ENCODE measurements at places on chromosomes 2 and 18. TPM values are rescaled to one million over a fixed set of nuclear protein-coding genes. Genes with fewer than 3 reads are reported as not detected.
A peak's percentile ranks its signal among the peaks of the same experiment; 100 is the strongest.

Gene ICA1L
- 6.6 TPM for total RNA-seq

GRCh38 chr2:33496150-33496549, 19.7 kb downstream of the RASGRP3 start:
- H3K4me3 ChIP-seq, result no peak overlapping the region
- no peak for DNase-seq
- H3K27me3 ChIP-seq, result no peaks in the 10 kb centered on the region
- H3K36me3 ChIP-seq, result peaks cover 2% of the 10 kb centered on the region

- H3K27ac ChIP-seq, result no peak overlapping the region
- H3K4me1 ChIP-seq, result peaks cover 8% of the 10 kb centered on the region
- no peaks in the 10 kb centered on the region for H3K27me3 ChIP-seq
- H3K4me3 ChIP-seq, result no peak overlapping the region
- H3K36me3 ChIP-seq, result peaks cover 8% of the 10 kb centered on the region
- no peak for DNase-seq
These were observed 69.9 kb downstream of the WDR7 start for GRCh38 chr18:56721031-56721430.

DNA sequence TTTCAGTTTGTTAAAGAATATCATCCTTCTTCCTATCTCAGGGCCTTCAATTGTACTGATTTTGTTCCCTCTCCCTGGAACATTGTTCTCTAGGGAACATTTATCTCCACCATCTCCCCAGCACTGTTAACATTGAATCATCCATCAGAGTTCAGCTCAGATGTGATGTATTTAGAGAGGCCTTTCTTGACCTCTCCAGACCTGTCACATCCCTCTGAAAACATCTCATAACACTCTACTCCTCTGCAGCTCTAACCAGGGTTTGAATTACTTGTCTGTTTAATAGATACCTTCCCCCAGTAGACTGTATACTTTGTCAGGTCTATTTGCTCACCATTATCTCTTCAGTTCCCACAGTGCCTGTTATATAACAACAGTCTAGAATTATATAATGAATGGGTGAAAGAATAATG, 98.6 kb downstream of the GALNT1 start:
- no peak overlapping the region for H3K27ac ChIP-seq
- DNase-seq, result no peak
- H3K27me3 ChIP-seq, result no peaks in the 10 kb centered on the region
- peaks cover 23% of the 10 kb centered on the region for H3K36me3 ChIP-seq

DNA sequence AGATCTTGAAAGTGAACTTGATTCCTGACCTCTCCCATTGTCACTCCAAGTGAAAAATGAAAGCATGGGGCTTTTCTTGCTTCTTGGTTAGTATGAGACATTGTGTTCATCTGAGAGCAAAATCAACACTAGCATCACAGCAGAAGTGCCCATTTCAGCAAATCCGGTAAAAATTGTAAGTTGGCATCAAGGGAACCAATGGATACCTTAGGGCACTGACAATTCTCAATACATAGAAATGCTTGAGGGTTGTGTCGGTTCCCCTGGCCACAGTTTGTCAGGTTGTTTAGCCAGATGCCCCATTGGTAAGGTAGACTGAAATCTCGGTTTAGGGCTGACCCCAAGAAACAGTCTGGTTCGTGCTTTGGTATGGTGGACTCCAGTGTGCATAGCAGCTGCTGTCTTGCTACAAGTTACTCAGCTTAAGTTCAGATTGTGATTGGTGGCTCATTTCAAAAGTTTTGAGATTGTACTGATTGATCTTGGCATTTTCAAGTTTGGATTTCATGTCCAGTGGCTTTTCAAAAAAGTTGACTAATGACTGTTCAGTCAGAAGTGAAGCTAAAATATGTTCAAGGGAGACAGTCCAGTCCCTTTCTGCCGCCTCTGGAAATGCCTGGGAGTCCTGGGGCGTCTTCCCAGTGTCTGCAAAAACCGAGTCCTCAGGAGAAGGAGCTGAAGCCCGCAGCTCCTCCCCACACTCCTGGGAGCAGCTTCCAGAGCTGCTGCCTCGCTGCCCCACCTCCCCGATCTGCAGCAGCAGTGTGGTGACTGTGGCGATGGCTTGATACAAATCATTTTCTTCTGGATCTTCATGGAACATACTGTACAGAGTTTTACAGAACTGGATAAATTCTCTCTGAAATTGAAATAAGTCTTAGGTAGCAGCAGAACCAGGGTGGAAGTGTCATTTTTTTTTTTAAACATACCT, 5.6 kb downstream of the RPL31 start:
- H3K4me1 ChIP-seq, result peaks cover 55% of the 10 kb centered on the region
- DNase-seq, result no peak
- peak overlapping the region; percentile 52 for H3K27ac ChIP-seq
- H3K4me3 ChIP-seq, result no peak overlapping the region

GRCh38 chr2:15588329-15588919, 3.2 kb upstream of the DDX1 start:
- H3K36me3 ChIP-seq, result no peaks in the 10 kb centered on the region
- DNase-seq, result no peak
- H3K27ac ChIP-seq, result no peak overlapping the region
- H3K27me3 ChIP-seq, result peaks cover 2% of the 10 kb centered on the region

DNA sequence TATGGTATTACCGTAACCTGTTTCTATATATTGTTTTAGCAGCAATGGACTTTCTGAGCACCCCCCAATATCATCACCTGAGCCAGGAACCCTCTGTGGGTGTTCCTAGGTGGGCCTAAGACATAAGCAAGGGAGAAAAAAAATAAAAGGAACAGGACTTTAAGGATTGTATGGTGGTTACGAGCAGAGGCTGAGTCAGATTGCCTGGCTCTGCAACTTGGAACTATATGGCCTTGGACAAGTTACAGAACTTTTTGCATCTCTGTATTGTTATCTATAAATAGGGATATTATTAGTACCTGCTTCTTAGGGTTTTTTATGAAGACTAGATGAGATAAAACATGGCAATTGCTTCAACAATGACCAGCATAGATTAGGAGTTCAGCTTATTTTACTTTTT, 34.9 kb downstream of the MFSD6 start:
- DNase-seq, result no peak
- peaks cover 35% of the 10 kb centered on the region for H3K4me1 ChIP-seq
- no peak overlapping the region for H3K4me3 ChIP-seq
- no peaks in the 10 kb centered on the region for H3K36me3 ChIP-seq
- H3K27me3 ChIP-seq, result no peaks in the 10 kb centered on the region
- H3K27ac ChIP-seq, result no peak overlapping the region

Gene ZNF516
- 26.1 TPM for total RNA-seq

DNA sequence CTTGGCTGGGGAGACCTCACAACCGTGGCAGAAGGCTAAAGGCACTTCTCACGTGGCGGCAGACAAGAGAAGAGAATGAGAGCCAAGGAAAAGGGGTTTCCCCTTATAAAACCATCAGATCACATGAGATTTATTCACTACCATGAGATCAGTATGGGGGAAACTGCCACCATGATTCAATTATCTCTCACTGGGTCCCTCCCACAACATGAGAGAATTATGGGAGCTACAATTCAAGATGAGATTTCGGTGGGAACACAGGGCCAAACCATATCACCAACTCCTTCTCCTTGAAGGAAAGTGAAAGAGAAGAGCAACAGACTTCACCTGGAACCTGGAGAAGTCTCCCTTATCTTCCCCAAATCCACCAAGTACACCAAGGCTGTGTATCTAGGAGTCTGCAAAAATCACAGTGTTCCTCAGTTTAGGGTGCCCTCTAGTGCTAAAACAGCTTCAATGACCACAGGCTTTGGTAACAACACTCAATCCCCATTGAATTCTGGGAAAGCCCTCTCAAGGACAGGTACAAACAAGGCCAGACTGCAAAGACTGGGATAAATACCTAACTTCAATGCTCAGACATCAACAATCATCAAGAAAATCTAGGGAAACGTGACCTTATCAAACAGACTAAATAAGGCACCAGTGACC, 148.8 kb upstream of the SRD5A2 start:
- H3K27ac ChIP-seq, result no peak overlapping the region
- no peaks in the 10 kb centered on the region for H3K36me3 ChIP-seq
- H3K4me1 ChIP-seq, result no peaks in the 10 kb centered on the region
- H3K4me3 ChIP-seq, result no peak overlapping the region

DNA sequence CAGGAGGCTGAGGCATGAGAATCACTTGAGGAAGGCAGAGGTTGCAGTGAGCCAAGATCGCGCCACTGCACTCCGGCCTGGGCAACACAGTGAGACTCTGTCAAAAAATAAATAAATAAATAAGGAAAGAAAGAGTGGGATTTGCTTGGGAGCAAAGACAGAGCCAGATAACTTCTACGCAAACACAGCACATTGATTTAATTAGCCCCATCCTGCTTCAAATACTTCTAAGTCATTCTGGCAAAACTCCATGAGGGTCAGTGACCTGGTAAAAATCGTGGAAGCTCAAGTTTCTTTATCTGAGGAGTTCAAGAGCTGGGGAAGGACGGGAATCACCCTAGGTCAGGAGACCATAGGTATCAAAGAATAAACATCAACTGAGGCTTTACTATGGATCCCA, 70.6 kb upstream of the TCF7L1 start:
- peaks cover 22% of the 10 kb centered on the region for H3K4me1 ChIP-seq
- no peak for DNase-seq
- no peaks in the 10 kb centered on the region for H3K36me3 ChIP-seq
- H3K27ac ChIP-seq, result no peak overlapping the region

DNA sequence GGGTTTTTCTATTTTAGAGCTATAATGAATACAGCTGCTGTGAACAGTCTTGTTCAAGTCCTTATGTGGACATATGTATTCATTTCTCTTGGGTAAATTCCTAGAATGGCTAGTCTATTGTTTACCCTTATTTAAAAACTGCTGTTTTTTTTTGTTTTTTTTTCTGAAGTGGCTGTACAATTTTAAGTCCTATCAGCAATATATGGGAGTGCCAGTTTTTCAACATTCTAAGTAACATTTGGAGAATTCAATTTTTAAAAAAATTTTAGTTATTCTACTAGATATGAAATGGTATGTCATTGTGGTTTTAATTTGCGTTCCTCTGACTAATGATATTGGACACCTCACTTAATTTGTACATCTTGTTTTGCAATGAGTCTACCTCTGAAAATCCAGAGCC, 349.7 kb downstream of the SATB2 start:
- no peaks in the 10 kb centered on the region for H3K4me1 ChIP-seq
- H3K27me3 ChIP-seq, result peaks cover 24% of the 10 kb centered on the region
- no peaks in the 10 kb centered on the region for H3K36me3 ChIP-seq

- no peak overlapping the region for H3K27ac ChIP-seq
- DNase-seq, result no peak
- no peak overlapping the region for H3K4me3 ChIP-seq
- H3K36me3 ChIP-seq, result no peaks in the 10 kb centered on the region
These were observed 345.0 kb upstream of the LRRTM4 start for GRCh38 chr2:77867146-77867545.

DNA sequence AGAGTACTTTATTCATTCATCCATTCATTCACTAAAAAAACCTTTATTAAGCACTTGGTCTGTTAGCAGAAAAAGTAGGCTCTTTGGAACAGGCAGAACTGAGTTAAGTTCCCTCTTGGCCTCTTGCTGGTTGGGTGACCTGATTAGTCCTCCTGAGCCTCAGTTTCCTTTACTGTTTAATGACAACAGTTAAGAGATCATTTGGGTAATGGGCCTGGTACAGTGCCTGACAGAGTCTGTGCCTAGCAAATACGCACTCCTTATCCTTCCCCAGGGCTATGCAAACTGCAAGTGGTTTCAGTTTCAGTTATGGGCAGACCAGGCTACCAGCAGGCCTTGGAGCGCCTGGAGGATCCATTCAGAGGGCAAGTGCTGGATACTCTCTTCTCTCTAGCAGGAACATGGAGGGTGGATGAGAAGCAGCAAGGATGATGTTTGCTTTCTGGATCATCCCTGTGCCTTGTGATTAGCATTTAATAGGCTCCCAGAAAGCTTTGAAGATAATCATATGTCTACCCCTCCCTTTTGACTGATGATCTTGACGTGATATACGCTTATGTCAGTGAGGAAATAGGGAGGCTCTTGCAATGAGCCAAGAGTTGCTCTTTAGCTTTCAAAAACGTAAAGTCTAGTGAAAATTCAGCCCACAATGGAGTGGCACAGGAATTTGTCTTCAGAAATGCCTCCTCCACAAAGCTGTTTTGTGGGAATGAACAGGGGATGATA, 12.4 kb upstream of the TAF1B start:
- H3K27me3 ChIP-seq, result peaks cover 11% of the 10 kb centered on the region
- H3K36me3 ChIP-seq, result no peaks in the 10 kb centered on the region
- H3K27ac ChIP-seq, result no peak overlapping the region

DNA sequence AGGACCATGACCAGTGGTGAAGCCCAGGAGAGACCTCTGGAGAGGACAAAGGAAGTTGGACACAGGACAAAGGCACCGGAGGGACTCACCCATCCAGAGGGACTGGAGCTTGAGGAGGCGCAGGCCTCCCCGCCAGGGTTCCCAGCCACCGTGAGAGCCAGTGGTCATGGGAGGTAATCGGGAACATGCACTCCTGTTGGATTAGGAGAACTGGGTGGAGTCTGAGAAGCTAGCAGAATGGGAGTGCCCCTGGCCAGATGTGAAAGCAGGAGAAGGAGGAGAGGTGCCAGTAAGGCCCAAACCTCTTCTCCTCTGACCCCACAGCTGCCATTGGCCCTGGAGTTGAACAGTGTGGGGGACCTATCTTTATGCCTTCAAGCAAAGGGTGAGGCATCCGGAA, 20.3 kb downstream of the POU3F3 start:
- H3K36me3 ChIP-seq, result peaks cover 2% of the 10 kb centered on the region
- no peak for DNase-seq
- peaks cover 23% of the 10 kb centered on the region for H3K4me1 ChIP-seq
- H3K4me3 ChIP-seq, result no peak overlapping the region

Gene MAB21L4
- total RNA-seq, result not detected

DNA sequence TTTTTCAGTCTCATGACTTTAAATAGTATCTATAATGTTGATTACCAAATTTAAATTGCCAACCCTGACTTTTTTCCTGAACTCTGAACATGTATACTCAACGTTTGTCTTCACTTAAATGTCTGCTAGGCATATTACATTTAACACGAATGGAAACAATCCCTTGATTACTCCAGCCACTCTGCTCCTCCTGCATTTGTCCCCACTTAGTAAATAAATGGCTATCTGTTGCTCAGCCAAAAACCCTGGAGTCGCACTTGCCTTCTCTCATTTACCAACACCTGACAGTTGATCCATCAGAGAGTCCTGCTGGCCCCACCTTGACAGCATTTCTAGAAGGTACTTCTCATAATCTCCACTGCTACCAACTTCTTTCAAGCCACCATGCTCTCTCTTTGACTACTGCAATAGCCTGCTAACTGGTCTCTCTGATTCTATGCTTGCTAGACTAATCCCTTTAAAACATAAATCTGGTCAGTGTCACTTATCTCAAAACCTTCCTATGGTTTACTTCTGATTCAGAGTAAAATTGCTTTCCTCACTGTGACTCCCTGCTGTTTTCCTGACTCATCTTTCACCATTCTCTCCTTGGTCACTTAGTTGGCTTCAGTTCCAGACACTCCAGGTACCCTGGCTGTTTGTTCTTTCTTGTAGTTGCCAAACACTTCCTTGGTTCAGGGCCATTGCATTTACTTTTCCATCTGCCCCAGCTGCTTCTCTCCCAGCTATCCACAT, 31.9 kb downstream of the SPAG16 start:
- H3K27me3 ChIP-seq, result no peaks in the 10 kb centered on the region
- H3K27ac ChIP-seq, result no peak overlapping the region
- H3K4me3 ChIP-seq, result no peak overlapping the region
- peaks cover 30% of the 10 kb centered on the region for H3K4me1 ChIP-seq
- no peak for DNase-seq

Gene ZNF804A
- total RNA-seq, result not detected
